ENCODE measurements at places on chromosomes 3 and 15.

GRCh38 chr15:73564255-73564654, 68.9 kb downstream of the NPTN start:
- DNase-seq, result no peak

DNA sequence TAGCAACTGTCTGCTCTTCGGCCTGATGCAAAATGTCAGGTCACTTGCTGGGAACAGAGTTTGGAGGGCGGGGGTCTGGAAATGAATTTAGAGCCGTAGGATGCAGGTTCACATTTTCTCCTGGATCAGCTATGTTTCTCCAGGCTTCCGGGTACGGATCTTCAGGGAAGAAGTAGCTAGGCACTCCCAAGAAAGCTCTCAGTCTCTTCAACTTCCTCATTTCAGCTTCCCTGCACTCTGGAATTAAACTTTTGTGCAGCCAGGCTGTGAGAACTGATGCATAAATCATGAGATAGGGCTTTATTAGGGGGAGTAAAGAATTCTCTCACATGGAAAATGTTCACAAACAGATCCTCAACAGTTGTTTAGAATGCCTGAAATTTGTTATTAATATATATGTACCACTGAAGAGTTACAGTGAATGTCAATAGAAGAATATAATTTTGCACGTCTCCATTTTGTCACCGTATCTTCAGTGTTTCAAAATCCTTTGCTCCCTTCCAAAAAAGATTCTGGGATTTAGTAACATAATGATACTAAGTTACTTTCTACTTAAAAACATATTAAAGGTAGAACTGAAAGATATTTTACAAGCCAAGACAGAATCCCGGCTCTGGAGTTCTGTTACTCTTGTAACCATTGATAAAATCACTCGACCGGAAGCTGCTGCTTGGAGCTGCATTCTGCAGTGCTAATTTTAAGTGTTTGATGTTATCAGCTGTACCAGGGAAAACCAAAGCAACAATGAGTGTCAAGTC, 178.5 kb upstream of the P2RY1 start:
- DNase-seq, result no peak

GRCh38 chr3:134567605-134568004, 81.7 kb downstream of the CEP63 start:
- no peak for DNase-seq

DNA sequence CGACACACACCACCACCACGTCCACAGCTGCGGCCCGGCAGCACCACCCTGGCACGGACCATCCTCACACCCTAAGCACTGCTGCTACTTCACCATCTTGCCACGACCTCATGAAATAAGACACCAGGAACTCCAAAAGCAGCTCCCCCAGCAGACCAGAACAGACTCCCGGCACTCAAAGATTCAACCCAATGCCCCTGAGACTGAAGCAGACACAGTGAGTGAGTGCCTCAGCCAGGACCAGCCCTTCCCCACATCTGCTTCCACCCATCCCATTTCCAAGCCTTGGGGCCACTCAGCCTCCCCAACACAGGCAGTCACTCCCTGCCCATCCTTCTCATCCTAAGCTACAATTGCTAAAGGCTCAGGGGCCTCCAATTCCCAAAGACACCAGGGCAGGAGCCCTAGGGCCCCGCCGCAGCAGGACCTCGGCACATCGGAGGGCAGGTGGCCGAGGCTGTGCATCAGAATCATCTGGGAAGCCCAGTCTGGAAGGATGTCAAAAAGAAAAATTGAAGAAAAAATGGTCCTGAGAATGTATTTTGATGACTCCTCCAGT, 18.4 kb upstream of the OCA2 start:
- DNase-seq, result no peak

GRCh38 chr3:129536374-129536667, 6.7 kb upstream of the H1-8 start:
- DNase-seq, result no peak

GRCh38 chr3:143956838-143957237, 14.8 kb upstream of the DIPK2A start:
- DNase-seq, result no peak

DNA sequence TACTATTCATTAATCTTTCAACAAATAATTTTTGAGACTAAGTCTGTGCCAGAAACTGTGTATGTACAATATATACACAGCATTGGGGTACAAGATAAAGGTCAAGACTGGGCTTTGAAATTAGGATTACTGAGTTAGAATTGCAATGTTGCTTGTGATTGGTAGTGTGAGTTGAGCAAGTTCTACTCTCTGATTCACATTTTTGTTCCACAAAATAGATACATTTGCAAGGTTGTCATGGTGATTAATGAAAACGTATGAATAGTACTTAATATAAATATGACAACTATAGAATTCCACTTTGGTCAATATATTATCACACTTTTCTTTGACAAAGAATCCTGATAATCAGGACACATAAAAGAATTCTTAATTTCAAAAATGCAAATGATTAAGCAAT, 314.6 kb downstream of the GBE1 start:
- DNase-seq, result no peak

DNA sequence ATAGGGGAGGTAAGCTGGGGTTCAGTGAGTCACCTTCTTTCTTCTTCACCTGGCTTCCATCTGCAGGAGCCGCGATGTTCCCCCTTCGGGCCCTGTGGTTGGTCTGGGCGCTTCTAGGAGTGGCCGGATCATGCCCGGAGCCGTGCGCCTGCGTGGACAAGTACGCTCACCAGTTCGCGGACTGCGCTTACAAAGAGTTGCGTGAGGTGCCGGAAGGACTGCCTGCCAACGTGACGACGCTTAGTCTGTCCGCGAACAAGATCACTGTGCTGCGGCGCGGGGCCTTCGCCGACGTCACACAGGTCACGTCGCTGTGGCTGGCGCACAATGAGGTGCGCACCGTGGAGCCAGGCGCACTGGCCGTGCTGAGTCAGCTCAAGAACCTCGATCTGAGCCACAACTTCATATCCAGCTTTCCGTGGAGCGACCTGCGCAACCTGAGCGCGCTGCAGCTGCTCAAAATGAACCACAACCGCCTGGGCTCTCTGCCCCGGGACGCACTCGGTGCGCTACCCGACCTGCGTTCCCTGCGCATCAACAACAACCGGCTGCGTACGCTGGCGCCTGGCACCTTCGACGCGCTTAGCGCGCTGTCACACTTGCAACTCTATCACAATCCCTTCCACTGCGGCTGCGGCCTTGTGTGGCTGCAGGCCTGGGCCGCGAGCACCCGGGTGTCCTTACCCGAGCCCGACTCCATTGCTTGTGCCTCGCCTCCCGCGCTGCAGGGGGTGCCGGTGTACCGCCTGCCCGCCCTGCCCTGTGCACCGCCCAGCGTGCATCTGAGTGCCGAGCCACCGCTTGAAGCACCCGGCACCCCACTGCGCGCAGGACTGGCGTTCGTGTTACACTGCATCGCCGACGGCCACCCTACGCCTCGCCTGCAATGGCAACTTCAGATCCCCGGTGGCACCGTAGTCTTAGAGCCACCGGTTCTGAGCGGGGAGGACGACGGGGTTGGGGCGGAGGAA, 2.6 kb downstream of the ISLR2 start:
- no peak for DNase-seq

DNA sequence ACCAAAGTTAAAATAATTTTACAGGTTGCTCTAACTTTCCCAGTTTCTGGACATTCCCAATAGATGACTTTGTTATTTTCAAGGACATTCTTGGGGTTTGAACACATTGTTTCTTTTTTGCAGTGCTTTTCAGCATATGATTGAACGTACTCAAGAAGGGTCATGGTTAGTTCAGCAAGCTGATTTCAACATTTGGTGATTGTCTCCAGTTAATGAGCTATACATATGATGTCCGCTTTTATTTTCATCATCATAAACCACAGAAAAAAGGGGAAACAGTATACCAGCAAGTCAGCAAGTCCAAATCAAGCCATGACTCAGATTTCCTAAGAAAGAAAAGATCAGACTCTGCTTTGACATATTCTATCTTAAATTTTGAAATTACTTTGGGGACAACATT, 69.4 kb downstream of the B3GALNT1 start:
- no peak for DNase-seq

DNA sequence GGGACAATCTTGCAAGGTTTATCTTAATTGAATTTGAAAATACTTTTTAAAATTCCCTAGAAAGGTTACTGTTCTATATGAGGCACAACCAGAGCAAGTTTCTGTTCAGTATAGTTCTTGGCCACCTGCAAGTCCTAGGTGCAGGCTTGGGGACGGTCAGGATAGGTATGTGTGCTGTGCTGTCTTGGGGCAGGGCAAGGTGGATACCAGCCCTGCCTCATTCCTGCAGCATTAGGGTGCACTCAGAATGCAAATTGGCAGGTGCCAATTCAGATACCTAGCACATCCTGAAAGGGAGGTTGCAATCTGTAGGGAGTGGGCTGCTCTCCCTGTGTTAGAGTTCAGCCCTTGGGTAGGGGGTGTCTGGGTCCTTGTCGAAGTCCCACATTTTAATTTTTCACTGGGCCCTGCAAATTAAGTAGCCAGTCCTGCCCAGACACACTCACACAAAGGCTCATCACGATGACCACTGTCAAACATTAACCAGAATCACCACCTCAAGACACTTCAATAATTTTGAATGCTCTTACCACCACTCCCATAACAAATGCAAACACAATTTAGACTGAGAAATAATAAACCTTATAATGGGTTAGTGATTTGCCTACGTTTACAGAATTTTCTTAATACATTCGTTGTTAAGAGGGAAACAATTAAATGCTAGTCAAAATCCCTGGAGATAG, 838.0 kb upstream of the NR2F2 start:
- no peak for DNase-seq

- no peak for DNase-seq
Observed at GRCh38 chr3:130686833-130687232, 59.8 kb downstream of the PIK3R4 start.

DNA sequence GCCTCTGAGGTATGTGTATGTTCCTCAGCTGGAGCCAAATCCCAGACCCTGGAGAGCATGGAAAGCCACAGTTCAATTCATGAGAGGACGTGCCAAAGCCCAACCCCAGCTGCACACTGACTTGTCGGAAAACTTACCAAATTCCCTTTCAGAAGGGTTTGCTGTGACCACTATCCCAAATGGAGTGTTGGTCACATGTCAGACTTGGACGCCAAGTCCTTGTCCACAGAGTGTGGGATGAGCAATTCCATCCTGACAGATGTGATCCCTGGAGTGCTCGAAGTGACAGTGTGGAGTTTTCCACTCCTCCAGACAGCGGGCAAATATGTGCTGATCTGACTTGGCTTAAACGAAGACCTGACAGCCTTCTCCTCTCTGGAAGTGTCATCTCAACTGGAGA, 71.2 kb downstream of the RORA start:
- no peak for DNase-seq

DNA sequence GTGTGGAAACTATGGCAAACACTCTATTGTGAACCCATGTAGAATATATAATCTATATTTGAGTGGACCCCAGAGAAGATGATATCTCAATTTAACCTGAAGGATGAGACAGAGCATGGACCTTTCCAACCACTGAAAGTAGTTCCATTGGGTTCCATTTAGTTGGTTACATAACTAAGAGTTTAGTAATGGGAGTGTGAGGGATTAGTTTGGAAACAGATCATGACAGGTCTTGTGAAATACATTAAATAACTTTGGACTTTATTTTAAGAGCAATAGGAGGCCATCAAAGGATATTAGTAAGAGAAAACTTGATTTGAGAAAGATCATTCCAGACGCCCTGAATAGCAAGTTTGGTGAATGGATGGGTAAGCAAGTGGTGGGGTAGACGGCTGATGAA, 487.2 kb upstream of the ROBO2 start:
- DNase-seq, result no peak

DNA sequence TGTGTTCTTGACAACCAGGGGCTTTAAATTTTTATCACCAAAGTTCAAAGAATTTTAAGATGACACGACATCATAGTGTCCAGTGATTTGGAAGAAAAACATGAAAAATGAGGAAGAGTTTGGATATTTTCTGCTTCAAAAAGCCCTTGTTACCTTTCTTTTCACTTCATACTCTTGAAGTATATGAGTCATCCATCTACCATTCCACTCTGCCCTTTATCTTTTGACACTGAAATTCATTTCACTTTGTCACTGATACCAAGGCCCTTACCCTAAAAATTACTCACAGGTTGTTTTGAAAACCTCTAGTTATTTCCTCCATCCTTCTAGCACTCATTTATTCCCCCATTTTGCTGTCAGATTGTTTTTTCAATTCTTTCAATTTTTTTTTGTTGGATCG, 42.7 kb downstream of the OR5H15 start:
- DNase-seq, result no peak
